ENCODE measurements at places on chromosomes 5 and 9.

- no peak for DNase-seq
Measured at GRCh38 chr5:73280386-73280785, 107.4 kb downstream of the TMEM174 start.

GRCh38 chr5:95858661-95859595, 36.4 kb upstream of the GLRX start:
- peak; percentile 87 for DNase-seq

- no peak for DNase-seq
Measured at GRCh38 chr9:127557998-127558546, 54.0 kb upstream of the STXBP1 start.

GRCh38 chr5:81335946-81336345, 34.6 kb downstream of the ZCCHC9 start:
- DNase-seq: no peak

DNA sequence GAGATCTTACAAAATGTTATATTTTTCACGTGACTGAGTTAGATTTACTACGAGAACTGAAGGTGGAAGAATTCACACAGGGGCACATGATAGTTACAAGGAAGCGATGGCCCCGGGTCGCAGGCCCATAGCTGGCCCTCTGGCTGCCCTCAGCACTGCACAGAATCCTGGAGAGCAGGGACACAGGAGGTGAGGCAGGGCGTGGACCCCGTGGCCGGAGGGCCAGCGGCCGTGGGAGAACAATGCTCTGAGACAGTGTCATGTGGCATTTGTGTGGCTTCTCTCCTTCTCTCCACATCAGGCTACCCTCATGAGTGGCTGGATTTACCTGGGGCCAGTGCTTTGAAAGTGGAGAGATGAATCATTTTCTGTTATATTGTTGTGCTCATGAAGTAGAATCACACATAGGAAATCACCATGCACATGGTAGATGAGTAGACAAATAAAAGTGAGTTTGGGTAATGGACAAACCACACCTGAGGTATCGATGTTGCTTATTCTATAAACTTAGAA, 89.5 kb downstream of the ICE1 start:
- no peak for DNase-seq

- DNase-seq: no peak
Measured at GRCh38 chr5:181120306-181120705, 10.7 kb downstream of the OR2V1 start.

GRCh38 chr5:115180165-115180709, 10.5 kb upstream of the TRIM36 start:
- DNase-seq: no peak

Data from activated CD8-positive, alpha-beta memory T cell treated with anti-CD3 and anti-CD28 coated beads for 1 hour (primary cell).